Effector memory CD4-positive, alpha-beta T cell (primary cell): ENCODE measurements at places on chromosomes 16 and 17.

DNA sequence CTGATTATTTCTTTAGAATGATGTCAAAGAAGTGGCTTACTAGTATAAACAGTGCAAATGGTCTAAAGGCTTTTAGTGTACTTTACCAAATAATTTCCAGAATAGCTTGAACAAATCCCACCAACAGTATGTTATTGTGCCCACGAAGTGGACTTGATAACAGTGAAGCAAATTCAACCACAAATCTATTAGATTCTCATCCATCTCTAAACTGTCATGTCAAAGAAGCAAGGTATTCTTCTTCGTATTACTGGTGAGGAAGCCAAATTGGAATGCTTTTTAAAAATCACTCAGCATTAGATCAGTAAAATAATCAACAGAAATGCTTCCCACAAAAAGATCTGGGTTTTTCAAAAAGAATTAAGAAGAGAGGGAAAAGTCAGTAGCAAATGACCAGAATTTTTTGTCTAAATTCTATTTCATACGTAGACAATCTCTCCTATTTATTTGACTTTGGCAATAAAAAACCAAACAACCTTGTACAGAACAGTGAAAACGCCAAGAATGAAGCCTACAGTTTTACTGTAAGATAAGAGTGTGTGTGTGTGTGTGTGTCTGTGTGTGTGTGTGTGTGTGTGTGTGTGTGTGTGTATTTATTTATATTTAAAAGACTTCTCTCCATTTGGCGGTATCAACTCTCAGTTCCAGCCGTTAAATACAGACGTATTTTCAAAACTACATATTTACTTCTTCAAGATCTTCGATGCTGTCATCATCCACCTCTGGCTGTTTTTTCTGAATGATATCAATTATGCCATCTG lies 114.6 kb downstream of the CYB561 start:
- no peaks in the 10 kb centered on the region for H3K36me3 ChIP-seq
- H3K27me3 ChIP-seq = no peaks in the 10 kb centered on the region
- no peak for DNase-seq
- no peaks in the 10 kb centered on the region for H3K4me1 ChIP-seq
- no peak overlapping the region for H3K27ac ChIP-seq

- no peak overlapping the region for H3K27ac ChIP-seq
- no peak overlapping the region for H3K4me3 ChIP-seq
- peaks cover 6% of the 10 kb centered on the region for H3K4me1 ChIP-seq
- no peaks in the 10 kb centered on the region for H3K27me3 ChIP-seq
- no peak for DNase-seq
- no peaks in the 10 kb centered on the region for H3K36me3 ChIP-seq
Observed at GRCh38 chr17:74578979-74579378, 11.7 kb upstream of the CD300H start.

- DNase-seq = no peak
- no peak overlapping the region for H3K27ac ChIP-seq
- H3K36me3 ChIP-seq = no peaks in the 10 kb centered on the region
- H3K4me3 ChIP-seq = no peak overlapping the region
- H3K27me3 ChIP-seq = no peaks in the 10 kb centered on the region
Observed at GRCh38 chr17:20096430-20096829, 87.3 kb downstream of the SPECC1 start.

- no peak overlapping the region for H3K27ac ChIP-seq
- H3K4me1 ChIP-seq = peaks cover 4% of the 10 kb centered on the region
- DNase-seq = no peak
- H3K4me3 ChIP-seq = no peak overlapping the region
- H3K27me3 ChIP-seq = peaks cover 16% of the 10 kb centered on the region
- no peaks in the 10 kb centered on the region for H3K36me3 ChIP-seq
Observed at GRCh38 chr17:70168044-70168976, 1.0 kb upstream of the KCNJ2 start.

- H3K4me3 ChIP-seq = no peak overlapping the region
- H3K36me3 ChIP-seq = no peaks in the 10 kb centered on the region
Observed at GRCh38 chr17:69336580-69336979, 9.6 kb upstream of the ABCA5 start.

DNA sequence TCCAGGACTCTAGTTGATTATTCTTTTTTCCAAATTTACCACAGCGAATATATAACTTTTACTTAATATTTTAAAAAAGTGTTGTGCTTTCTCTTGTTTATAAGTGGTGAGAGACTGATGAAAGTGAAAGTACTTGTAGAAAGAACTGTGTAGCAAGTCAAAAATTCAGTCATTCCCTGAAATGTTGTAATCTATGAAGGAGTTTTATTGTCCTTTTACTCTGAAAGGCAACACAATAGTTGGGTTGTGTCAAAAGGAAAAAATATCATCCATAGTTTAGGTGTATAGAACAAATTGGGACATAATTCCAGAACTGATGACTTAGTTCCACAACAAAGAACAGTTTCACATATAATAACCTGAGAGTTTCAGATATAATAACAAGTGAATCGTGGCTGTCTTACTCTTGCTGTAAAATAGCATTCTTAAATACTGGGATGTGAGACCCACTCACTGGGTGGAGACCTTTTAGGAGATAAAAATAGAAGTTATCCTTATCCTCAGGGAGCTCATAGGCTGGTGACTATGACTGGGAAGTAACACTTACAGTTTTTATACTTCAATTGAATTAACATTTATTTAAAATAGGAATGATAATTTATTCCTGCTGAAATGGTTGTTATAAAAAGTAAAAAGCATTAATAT lies 20.6 kb downstream of the CYB5B start:
- DNase-seq = no peak

DNA sequence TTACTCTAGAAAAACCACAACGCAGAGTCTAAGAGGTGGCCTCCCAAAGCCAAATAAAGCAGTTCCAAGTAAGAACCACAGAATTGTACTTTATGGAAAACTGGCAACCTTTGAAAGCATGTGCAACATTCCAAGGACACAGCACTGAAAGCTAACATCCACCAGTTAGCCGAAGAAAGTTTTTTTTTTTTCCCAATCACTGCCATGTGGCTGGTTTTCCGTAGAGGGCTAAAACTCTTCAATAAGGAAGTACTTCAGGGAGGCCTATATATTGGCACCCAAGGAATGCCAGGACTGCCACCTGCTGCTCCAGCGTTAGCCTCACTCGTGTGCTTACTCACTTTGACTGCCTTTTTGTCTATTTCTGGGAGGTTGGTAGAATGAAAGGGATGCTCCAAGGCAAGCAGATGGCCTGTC lies 25.2 kb downstream of the CEP95 start:
- H3K4me3 ChIP-seq = no peak overlapping the region
- H3K4me1 ChIP-seq = no peaks in the 10 kb centered on the region
- no peak overlapping the region for H3K27ac ChIP-seq
- no peak for DNase-seq

DNA sequence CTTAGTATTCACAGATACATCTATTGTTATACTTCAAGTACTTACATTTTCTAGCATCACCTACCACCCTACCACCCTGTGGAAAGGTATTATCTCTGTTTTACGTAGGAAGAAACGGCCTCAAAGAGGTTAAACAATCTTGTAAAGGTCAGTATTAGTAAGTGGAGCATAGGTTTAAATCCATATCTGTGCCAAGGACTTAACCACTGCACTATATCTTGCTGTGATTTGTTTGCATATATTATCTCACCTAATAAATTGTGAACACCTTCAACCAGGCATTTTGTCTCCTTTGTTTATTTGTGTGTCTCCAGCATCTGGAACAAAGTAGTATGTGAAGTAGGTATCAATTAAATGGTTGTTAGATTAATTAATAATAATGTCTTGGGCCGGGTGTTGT lies 27.3 kb downstream of the IGF2BP1 start:
- peaks cover 5% of the 10 kb centered on the region for H3K27me3 ChIP-seq
- no peak for DNase-seq
- H3K4me3 ChIP-seq = no peak overlapping the region
- no peak overlapping the region for H3K27ac ChIP-seq

GRCh38 chr17:66533572-66533971 lies 231.2 kb downstream of the PRKCA start:
- no peak for DNase-seq
- H3K27ac ChIP-seq = no peak overlapping the region
- no peak overlapping the region for H3K4me3 ChIP-seq
- no peaks in the 10 kb centered on the region for H3K27me3 ChIP-seq

GRCh38 chr17:32870027-32870670 lies 6.8 kb downstream of the MYO1D start:
- no peaks in the 10 kb centered on the region for H3K4me1 ChIP-seq
- no peak for DNase-seq
- H3K4me3 ChIP-seq = no peak overlapping the region
- no peaks in the 10 kb centered on the region for H3K36me3 ChIP-seq
- H3K27me3 ChIP-seq = no peaks in the 10 kb centered on the region

DNA sequence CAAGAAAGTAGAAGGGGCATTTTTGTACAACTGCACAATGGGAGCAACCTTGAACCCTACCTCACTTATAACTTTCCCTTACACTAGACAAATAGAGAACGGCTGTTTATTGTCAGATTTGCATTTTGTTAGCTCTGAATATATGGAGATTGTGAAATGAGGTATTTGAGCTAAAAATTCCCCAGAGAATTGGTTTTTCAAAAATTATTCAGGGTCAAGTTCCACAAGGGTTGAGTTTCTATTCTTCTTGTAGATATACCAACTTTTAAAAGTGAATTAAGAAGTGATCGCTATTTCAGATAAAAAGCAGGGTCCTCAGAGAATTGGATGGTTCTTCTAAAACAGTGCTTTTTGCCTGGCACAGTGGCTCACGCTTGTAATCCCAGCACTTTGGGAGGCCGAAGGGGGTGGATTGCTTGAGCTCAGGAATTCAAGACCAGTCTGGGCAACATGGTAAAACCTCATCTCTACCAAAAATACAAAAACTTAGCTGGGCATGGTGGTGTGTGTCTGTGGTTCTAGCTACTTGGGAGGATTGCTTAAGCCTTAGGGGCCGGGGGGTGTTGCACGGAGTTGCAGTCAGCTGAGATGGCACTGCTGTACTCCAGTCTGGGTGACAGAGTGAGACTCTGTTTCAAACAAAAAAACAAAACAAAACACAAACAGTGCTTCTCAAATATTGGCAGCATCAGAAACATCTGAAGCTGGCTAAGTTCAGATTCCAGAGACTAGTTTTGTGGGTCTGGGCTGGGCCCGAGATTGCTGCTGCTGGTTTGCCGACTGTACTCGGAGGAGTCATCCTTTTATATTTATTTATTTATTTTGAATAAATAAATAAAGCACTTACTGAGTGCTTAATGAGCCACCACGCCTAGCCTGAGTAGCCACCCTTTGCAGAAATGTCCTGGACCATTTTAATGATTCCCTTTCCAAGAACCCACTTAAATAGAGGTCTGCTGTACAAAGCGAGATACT lies 50.9 kb downstream of the PECAM1 start:
- H3K4me3 ChIP-seq = no peak overlapping the region
- no peak overlapping the region for H3K27ac ChIP-seq
- H3K27me3 ChIP-seq = no peaks in the 10 kb centered on the region
- no peaks in the 10 kb centered on the region for H3K36me3 ChIP-seq

- H3K27me3 ChIP-seq = no peaks in the 10 kb centered on the region
- H3K36me3 ChIP-seq = no peaks in the 10 kb centered on the region
- DNase-seq = no peak
- H3K4me1 ChIP-seq = peaks cover 7% of the 10 kb centered on the region
- no peak overlapping the region for H3K4me3 ChIP-seq
Observed at GRCh38 chr16:72665701-72666100, 382.2 kb downstream of the ZFHX3 start.

- H3K4me1 ChIP-seq = no peaks in the 10 kb centered on the region
- H3K27me3 ChIP-seq = no peaks in the 10 kb centered on the region
- no peaks in the 10 kb centered on the region for H3K36me3 ChIP-seq
Observed at GRCh38 chr17:5741810-5742209, 157.5 kb upstream of the NLRP1 start.

GRCh38 chr17:68125111-68125870 lies 89.8 kb downstream of the KPNA2 start:
- no peak for DNase-seq
- H3K27ac ChIP-seq = no peak overlapping the region
- H3K36me3 ChIP-seq = peaks cover 4% of the 10 kb centered on the region

- H3K27ac ChIP-seq = no peak overlapping the region
- no peak for DNase-seq
- no peaks in the 10 kb centered on the region for H3K27me3 ChIP-seq
- H3K36me3 ChIP-seq = no peaks in the 10 kb centered on the region
- H3K4me1 ChIP-seq = no peaks in the 10 kb centered on the region
Observed at GRCh38 chr16:9308356-9308801, 216.9 kb downstream of the HAPSTR1 start.

GRCh38 chr16:4090351-4090851 lies 25.8 kb downstream of the ADCY9 start:
- no peak overlapping the region for H3K4me3 ChIP-seq
- H3K27ac ChIP-seq = no peak overlapping the region
- no peak for DNase-seq
- H3K4me1 ChIP-seq = peaks cover 3% of the 10 kb centered on the region
- H3K36me3 ChIP-seq = no peaks in the 10 kb centered on the region

- no peaks in the 10 kb centered on the region for H3K4me1 ChIP-seq
- no peaks in the 10 kb centered on the region for H3K27me3 ChIP-seq
- no peak overlapping the region for H3K27ac ChIP-seq
- no peak overlapping the region for H3K4me3 ChIP-seq
- no peak for DNase-seq
- peaks cover 11% of the 10 kb centered on the region for H3K36me3 ChIP-seq
Observed at GRCh38 chr17:60442271-60443173, 20.2 kb downstream of the CHCT1 start.

DNA sequence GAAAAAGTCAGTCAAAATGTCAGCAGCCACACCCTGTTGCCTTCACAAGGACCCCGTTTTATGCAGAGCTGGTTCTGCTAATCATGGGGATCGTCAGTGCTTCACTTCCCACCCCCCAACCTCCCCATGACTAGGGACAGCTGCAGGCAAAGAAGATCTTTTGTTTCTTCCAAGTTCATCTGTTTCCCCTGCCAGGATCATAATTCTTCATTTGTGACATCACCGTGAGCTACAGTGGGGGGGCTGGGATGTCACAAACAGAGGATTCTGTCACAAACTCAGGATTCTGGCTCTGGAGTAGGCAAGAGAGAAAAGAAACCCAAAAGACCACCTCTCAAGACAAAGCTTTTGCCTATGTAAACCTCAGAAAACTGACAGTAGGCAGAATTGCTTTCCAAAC lies 24.7 kb downstream of the DNAJC7 start:
- H3K27me3 ChIP-seq = no peaks in the 10 kb centered on the region
- no peak overlapping the region for H3K27ac ChIP-seq
- H3K4me3 ChIP-seq = no peak overlapping the region
- no peak for DNase-seq

- no peak for DNase-seq
- H3K27me3 ChIP-seq = no peaks in the 10 kb centered on the region
- peaks cover 17% of the 10 kb centered on the region for H3K4me1 ChIP-seq
- H3K27ac ChIP-seq = no peak overlapping the region
- no peak overlapping the region for H3K4me3 ChIP-seq
- H3K36me3 ChIP-seq = peaks cover 76% of the 10 kb centered on the region
Observed at GRCh38 chr17:78705071-78705470, 77.0 kb downstream of the CYTH1 start.

DNA sequence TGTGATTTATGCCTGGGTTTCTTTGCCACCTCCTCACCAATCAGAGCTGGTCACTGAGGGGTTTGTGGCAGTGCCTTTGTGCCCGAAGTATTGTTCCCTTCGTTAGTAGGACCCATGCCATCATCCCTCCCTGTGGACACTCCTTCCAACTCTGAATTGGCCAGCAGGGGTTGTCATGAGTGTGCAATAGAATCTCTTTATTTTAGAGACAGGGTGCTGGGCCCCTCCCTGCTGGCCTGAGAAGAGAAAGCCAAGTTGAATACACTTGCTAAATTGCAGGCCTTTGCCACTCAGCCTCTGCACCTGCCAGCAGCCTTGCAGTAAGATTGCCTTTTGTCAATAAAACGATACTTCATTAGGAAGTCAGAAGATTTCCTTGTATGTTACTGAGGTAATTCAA lies 40.7 kb upstream of the SLC12A3 start:
- H3K36me3 ChIP-seq = peaks cover 20% of the 10 kb centered on the region
- H3K27me3 ChIP-seq = no peaks in the 10 kb centered on the region
- H3K4me3 ChIP-seq = no peak overlapping the region
- no peaks in the 10 kb centered on the region for H3K4me1 ChIP-seq
- no peak for DNase-seq
